OCI-M1 (cell line): ENCODE measurements at places on chromosomes 5 and 9.

DNA sequence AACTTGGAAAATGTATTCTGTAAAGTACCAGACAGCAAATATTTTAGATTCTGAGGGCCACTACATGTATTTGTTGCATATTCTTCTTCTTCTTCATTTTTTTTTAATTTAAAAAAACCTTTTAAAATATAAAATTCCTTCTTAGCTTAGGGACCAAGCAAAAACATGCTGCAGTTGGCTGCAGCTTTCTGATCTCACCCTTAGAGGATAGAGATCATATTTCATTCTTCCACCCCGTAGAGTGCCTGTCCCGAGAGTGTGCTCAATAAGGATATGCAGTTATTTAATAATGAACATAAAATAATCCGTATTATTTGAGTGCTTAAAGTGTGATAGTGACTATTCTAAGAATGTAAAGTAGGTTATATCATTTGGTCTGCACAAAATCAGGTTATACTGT is 204.2 kb upstream of the CD180 start:
- DNase-seq, result no peak

- DNase-seq, result no peak
These were observed 5.1 kb upstream of the SLC22A4 start for GRCh38 chr5:132289097-132289496.

DNA sequence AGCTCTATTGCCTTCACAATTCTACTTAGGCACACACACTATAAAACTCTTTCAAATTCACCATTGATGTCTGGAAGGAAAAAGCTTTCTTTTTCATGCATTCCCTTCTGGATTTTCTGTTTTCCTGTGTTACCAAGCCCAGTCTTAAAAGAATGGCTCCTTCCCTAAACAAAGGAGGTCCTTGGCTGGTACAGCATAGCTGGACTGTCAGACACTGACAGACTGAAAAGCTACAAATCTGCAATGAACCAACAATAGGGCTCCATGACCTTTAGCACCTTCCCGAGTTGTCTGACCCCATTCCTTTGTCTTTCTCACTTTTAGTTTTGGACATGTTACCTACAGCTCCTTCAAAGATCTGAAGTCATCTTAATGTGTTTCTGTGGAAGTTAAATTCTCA is 382.5 kb downstream of the TMEM161B start:
- DNase-seq, result no peak

- DNase-seq, result peak; percentile 61
These were observed 1.9 kb downstream of the PJA2 start for GRCh38 chr5:109407913-109408312.

DNA sequence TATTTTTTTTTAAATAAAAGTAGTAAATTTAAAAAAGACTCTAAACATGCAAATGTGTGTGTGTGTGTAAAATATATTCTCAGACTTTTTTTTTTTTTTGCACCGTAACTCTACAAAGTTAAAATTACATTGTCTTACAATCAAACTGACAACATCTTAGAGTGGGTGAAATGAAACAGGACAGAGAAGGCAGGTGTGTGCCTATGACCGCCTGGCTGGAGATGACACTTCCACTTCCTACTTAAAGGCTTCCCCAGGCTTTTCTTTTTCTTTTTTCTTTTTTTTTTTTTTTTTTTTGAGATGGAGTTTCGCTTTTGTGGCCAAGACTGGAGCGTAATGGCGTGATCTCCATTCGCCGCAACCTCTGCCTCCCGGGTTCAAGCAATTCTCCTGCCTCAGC is 2.7 kb upstream of the AK1 start:
- no peak for DNase-seq

- no peak for DNase-seq
These were observed 7.2 kb upstream of the RPL26L1 start for GRCh38 chr5:172952034-172952511.

DNA sequence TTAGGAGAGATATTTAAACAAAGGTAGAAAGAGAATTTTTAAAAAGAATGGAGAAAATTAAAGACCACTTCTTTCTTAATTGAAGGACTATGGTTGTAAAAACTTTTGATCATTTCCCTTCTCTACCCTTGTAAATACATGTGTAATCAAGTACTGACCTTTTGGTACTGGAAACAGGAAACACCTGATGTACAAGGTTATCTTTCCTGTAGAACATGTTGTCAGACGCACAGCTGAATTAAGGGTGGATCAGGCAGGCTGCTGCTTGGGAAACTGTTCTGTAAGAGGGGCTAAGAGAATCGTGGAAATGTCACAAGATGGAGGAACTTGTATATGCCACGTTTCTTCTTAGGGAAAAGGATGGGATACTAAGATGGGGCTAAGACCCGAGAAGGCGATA is 341.6 kb downstream of the ZNF608 start:
- no peak for DNase-seq

DNA sequence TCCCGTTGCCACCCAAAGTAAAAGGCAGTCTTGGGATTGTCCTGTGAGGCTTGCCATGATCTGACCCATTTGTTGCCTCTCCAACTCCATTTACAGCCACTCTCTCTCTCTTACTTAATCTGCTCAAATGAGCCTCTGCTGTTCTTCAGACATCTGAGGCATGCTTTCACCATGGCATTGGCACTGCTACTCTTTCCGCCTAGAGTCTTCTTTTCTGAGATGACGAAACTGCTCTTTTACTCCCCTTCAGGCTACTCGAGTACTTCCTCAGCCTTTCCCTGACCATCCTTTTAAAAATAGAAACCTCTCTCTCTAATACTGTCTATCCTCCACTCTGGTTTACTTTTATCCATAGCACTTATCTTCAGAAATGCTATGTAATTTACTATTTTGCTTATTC is 9.0 kb downstream of the FOCAD start:
- peak; percentile 3 for DNase-seq

GRCh38 chr5:149517461-149518122 is 33.6 kb downstream of the CSNK1A1 start:
- DNase-seq, result no peak

DNA sequence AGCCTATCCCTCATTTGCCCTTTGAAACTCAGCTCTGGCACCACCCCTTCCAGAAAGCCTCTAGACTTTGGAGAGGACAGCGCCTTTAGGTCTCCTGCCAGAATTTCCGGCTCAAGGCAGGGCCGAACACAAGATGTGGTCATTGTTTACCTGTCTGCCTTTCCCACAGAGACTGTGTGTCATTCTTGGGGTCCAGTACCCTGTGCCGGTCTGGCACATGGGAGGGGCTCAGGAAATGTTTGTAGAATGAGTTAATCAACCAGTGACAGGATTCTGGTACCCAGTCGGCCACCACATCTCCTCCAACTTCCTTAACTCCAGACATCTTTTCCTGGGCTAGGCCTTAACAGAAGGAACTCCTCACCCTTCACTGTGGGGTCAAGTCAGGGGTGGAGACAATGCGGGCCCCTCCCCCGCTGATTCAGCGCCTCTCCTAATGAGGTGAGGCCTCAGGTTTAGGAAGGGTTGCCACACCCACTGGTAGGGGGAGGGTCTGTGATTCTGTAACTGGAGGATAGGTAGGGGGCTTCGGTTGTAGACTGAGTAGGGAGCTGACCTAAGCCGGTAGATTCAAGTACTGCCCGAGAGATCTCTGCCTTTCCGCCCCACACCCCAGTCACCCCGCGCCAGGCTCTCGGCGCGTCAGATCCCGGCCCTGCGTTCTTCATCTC is 29.3 kb downstream of the PCDH1 start:
- DNase-seq, result peak; percentile 50

- no peak for DNase-seq
These were observed 65.2 kb downstream of the MCCC2 start for GRCh38 chr5:71652349-71652748.

DNA sequence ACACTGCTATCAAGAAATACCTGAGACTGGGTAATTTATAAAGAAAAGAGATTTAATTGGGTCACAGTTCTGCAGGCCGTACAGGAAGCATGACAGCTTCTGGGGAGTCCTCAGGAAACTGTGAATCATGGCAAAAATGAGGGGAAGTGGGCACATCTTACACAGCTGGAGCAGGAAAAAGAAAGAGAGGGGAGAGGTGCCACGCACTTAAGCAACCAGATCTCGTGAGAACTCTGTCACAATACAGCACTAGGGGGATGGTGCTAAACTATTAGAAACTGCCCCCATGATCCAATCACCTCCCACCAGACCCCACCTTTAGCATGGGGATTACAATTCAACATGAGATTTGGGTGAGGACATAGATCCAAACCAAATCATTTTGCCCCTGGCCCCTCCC is 105.5 kb upstream of the CPLX2 start:
- DNase-seq, result no peak

DNA sequence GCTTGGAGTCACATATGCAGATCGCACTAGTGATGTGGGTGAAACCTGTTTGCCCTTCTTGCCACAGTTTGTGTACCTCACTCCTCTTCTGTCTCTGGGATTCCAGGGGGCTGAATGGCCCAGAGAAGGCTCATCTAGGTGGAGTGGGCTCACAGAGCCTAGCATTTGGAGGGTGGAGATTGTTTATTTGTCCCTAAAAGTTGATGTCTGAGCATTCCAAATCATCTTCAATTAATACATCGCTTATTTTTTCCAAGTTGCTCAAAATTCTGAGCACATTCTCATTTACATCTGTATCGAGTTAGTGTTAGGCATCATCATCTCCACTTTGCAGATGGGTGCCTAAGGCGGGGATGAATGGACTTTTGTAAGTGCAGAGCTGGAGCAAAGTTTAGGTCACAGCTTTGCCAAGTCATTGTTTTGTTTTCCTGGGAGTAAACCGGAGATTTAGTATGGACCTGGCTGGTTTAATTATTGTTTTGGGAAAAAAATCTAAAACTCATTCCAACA is 2.0 kb downstream of the ABL1 start:
- DNase-seq, result no peak

DNA sequence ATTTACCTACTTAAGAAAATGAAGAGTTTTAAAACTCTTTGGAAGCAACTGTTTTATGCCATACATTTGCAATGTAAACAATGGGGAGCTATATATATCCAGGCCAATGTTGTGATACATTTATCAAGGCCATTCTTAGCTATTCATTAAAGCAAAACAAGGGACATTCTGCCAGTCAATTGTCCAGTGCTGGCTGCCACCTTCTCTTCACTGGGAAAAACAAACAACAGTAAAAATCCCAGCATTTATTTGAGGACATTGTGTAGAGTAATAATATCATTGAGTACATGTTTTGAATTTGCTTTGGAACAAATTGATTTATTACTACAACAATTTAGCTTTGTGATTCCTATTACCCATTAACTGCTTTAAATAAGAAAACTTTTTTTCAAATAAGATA is 1107.4 kb downstream of the DTWD2 start:
- DNase-seq, result no peak

GRCh38 chr9:88891040-88891439 is 100.2 kb upstream of the S1PR3 start:
- DNase-seq, result no peak
